Suppressor macrophage treated with lipopolysaccharide for 4 hours (primary cell): ENCODE measurements at places on chromosomes 3 and 15.
A peak's percentile ranks its signal among the peaks of the same experiment; 100 is the strongest.

GRCh38 chr3:156742401-156742800 lies 68.0 kb downstream of the TIPARP start:
- no peak for DNase-seq

DNA sequence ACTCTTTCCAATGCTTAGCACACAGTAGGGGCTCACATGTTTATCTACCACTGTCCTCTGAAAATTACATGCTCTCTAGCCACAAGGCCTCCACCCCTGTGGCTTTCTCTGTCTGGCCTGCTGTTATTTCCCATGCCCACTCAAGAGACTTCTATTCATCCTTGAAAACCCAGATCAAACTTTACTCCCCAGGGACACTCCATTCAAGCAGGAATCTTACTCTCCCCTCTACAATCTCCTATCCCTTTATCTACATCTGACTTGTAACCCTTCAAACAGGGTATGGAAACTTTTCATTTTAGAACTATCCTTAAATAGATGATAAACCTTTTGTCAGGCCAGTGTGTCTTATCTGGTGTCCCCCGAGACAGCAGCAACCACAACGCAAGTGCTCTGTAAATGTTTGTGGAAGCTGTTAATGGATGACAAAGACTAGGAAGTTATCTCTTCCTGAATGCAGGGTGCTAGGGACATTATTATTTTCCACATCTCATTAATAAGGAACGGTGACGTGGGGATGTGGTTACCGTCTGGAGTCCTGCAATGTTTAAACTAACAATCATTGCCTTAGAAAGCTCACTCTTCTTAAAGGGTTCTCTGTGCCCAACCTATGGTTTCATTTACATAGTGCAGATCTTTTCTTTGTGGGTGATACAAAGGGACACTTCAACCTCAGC lies 322.3 kb downstream of the ARRDC4 start:
- no peak for DNase-seq

- no peak for DNase-seq
These were observed 1076.6 kb downstream of the IGSF11 start for GRCh38 chr3:117958027-117958426.

DNA sequence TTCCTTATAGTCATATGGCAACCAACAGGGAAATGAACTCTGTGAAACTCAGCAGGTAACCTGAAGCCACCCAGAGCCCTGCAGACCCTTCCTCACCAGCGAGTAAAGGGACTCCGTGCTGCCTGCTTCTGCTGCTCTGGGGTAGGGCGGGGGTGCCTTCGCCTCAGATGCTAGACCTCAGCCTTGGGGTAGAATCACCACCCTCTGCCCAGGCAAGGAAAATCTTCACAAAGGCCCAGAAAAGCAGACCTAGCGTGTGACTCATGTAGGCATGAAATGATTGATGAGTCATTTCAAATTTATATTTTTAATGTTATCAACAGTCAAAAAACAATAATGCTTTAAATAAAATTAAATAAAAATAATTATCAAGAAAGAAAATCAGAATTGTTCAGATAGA lies 6.6 kb downstream of the STIMATE start:
- peak; percentile 35 for DNase-seq

DNA sequence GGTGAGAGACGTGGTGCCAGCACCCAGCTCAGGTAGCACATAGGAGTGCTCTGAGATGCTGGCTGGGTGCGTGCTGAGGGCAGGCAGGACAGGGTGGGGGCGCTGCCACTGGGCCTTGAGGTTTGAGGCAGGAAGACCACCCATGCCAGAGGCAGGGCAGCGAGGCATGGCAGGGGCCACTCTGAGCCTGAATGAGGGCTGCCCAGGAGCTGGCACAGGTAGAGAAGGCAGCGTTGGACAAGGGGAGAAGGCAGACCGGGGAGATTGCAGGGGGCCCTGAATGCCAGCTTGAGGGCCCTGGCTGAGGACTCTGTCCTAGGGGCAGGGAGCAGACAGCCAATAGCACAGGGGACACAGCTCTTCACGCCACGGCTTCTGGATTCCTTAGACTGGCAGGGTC lies 50.2 kb downstream of the ADAMTS7 start:
- no peak for DNase-seq

DNA sequence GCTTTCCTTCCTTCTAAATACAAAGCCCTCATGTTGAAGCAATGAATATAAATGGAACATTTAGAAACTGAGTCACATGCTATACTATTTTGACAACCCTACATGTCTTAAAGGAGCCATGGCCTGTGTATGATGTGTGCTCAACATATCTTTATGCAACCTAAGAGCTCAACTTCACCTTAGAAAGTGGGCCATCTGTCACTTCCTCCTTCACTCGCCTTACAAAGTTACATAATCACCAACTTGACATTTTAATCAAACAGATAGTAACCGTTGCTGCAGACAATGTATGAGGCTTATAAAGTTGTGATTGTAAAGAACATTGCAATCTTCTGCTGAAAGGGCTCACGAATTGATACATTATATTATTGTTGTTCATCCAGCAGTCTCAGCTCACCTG lies 163.6 kb downstream of the SERPINI1 start:
- DNase-seq: peak; percentile 46

- no peak for DNase-seq
These were observed at the start of gene SUSD5 for GRCh38 chr3:33218446-33219174. TSS of gene SUSD5 (minus strand) at chr3:33218810. CDS start at chr3:33218797, 13 bp downstream.

GRCh38 chr3:108388136-108389132 lies 92.1 kb downstream of the HHLA2 start:
- peak; percentile 60 for DNase-seq

DNA sequence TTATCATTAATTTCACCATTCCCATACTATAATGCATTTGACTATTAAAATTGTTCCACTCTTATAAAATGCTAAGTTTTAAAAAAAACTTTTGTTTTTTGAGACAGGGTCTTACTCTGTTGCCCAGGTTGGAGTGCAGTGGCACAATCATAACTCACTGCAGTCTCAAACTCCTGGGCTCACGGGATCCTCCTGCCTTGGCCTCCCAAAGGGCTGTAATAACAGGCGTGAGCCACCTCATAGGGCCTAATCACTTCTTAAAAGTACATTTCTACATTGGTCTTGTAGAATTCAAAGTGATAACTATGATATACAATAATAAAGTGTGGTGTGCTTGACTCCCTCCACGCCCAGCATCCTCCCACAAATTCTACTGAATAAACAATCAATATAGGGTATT lies 3.0 kb downstream of the DENND4A start:
- no peak for DNase-seq

- no peak for DNase-seq
These were observed 5.2 kb upstream of the GJD2 start for GRCh38 chr15:34759992-34760391.

GRCh38 chr15:49145651-49146609 lies 9.5 kb downstream of the COPS2 start:
- peak; percentile 46 for DNase-seq

DNA sequence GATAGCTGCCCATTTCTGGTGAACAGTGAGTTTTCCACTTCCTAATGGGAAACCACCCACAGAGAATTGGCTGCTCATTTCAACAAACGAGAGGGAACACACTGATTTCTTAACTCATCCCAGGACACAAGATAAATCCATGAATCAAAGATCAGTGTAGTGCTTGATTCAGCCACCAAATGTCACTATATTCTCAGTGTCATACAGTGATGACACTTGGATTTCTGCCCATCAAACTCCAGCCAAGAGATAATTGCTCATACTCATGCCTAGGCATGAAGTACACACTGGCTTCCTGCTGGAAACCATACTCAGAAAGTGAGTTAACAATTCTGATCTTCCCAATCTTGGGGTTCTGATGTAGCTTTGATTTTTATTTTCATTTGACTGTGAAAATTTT lies 35.4 kb upstream of the GRM7 start:
- DNase-seq: no peak

DNA sequence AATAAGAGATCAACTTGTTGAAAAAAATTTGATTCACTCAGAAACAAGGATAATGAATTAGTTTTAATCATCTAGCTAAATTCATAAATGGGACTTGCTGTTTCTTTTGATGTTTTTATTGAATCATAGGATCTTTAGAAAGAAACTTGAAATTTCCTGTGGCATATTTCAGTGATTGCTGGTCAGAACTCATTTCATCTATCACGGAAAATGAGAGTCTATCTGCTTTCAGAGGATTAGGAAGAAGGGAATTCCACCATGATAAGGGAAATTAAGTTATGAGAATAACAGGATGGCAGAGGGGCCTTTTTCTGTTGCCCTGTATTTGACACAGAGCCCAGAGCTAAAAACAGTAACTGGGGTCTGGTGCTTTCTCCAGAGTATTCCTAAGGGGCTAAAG lies 44.9 kb upstream of the CCNL1 start:
- no peak for DNase-seq

DNA sequence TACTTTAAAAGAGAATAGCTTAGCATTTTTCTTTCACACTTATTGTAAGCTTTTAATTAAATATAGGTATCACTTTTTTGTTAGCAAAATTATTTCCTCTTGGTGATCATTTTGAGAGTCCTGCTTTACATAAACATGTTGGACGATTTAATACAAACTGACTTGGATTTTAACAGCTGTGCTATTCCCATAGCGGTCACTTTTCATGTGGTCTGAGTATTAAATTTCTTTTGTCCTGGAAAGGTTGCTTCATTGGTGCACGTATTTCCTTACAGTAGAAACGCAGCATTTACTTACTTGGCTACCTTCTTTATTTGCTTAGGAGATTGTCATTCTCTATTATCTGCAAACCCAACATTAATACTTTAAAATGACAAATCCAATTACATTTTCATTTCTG lies 109.4 kb downstream of the ATG7 start:
- DNase-seq: no peak

DNA sequence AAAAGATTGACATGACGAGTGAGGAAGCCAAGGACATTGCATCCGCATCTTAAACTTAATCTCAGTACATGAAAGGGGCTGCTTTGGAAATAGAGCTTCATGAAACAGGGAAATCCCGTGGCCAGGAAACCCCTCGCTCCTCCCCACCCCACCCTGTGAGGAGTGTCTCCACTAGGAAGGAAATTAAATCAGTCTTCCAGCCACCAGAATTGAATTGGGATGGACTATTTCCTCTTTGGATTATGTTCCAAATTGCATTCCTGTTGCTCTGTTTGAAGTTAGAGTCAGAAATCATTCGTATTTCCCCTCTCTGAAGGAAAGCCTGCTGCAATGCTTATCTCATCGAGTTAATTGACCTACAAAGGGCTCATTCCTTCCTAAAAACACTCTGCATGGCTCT lies 35.8 kb downstream of the CLDN11 start:
- DNase-seq: no peak

- no peak for DNase-seq
These were observed 18.2 kb downstream of the SLC9A9 start for GRCh38 chr3:143830063-143830462.

DNA sequence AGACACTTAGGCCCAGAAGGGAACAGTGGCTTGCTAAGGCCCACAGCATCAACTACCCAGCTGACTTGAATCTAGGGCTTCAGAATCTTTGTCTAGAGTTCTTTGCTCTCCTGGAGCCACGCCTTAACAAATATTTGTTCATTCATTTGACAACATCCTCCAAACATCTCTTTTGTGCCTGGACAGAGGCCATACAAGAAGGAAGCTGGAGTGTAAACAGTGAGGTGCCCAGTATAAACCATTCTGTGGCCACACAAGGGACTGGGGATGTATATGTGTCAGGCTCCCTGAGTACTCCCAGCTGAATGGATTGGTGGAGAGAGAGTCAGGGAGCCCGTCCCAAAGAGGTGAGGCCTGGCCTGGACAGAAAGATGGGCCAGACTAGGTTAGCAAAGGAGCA lies 3.4 kb downstream of the CIB2 start:
- DNase-seq: no peak

DNA sequence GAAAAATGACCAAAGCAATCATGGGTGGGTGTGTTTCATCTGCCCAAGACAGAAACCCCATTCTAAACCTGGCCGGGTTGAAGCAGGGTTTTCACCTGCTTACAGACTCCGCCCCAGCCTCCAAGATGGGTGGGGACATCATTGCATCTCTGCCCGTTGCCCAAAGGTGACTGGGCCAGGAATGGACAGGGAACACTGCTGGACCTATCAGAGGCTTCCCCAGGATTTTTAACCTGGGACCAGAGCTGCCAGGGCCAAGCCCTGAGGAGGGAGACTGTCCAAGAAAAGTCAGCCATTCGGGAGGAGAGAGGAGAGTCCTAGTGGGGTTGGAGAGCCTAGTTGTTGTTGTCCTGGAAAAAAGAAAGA lies 109.7 kb upstream of the ALDH1A3 start:
- no peak for DNase-seq

GRCh38 chr3:32696523-32696922 lies 11.5 kb downstream of the CNOT10 start:
- no peak for DNase-seq

GRCh38 chr3:105842943-105843342 lies 25.9 kb downstream of the CBLB start:
- DNase-seq: no peak

GRCh38 chr15:80317389-80318182 lies 65.6 kb upstream of the CTXND1 start:
- DNase-seq: peak; percentile 86

DNA sequence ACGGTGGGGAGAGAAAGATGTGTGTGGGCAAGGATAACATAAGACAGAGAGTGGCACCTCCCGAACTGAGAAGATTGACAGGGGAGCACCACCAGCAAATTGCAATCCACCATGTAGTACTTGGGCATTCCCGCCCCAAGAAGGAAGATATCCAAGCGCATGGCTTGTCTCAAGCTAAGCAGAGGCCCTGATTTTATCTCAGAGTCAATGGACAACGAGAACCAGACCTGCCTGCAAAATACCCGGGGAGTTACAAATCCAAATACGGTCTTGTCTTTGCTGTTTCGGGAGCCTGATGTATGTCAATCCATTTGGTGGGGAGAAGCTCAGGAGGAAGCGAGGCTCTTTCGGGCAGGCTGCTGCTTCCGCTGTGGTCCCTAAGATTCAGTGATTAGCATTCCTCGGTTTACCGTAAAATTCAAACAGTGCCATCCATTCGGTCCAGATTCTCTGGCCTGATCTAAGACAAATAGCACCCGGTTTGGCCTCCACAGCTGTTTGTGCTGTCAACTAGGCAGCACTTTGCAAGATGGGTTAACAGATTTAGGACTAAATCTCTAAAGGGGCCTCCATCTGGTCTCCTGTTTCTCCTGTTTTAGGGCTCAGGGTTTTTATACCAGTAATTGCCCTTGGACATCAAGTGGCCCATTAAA lies 97.7 kb upstream of the WNT5A start:
- DNase-seq: no peak

- no peak for DNase-seq
These were observed 4.4 kb downstream of the TERC start for GRCh38 chr3:169760479-169760878.

GRCh38 chr15:99944131-99944530 lies 210.9 kb upstream of the LYSMD4 start:
- no peak for DNase-seq

GRCh38 chr3:55746808-55747413 lies 259.8 kb upstream of the WNT5A start:
- DNase-seq: peak; percentile 16

GRCh38 chr3:9810433-9810770 lies 340 bp downstream of the TTLL3 start:
- no peak for DNase-seq

DNA sequence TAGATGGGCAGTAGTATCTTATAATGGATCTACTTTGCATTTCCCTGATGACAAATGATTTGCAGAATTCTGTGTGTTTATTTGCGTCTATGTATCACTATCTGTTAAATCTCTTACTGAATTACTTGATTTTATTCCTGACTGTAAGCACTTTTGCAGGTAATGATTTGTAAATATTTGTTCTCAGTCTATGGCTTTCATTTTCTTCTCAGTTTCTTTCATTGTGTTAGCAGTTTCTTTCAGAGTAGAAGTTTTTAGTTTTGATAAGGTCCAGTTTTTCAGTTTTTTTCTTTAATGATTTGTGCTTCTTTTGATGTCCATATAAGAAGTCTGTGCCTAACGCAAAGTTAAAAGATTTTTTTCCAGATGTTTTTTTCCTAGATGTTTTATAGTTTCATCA lies 12.9 kb downstream of the SLC25A36 start:
- DNase-seq: no peak
